ENCODE measurements at places on chromosomes 16 and 17. TPM values are rescaled to one million over a fixed set of nuclear protein-coding genes. Genes with fewer than 3 reads are reported as not detected.

GRCh38 chr17:78170692-78171590, 2.6 kb downstream of the SYNGR2 start:
- no peak for DNase-seq

GRCh38 chr16:12629271-12629670, 174.4 kb downstream of the CPPED1 start:
- DNase-seq = no peak

GRCh38 chr16:11405331-11406176, 60.3 kb downstream of the RMI2 start:
- DNase-seq = no peak

DNA sequence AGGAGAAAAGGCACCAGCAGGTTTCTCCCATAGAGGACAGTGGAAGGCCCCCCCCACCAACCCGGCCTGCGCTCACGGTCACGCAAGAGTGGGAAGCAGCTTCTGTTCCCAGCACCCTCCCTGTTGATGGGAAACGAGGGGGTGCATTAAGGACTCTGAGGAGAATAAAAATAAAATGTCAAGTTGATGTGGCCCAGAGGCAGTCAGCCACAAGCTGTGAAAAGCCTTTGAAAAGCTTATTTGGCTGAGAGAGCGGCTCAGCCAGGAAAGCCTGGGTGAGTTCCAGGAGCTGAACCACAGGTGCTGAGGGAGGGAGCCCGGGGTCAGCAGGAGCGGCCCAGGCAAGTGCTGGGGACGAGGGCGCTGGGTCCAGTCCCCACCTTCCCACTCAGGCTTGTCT, 26.9 kb upstream of the SPATA32 start:
- no peak for DNase-seq

Gene TM4SF5
- total RNA-seq = not detected

Gene PLA2G10
- total RNA-seq = not detected

GRCh38 chr17:17472333-17472920, 4.4 kb upstream of the MED9 start:
- DNase-seq = no peak

Gene COX6A2
- not detected for total RNA-seq

GRCh38 chr16:17246974-17247732, 223.6 kb downstream of the XYLT1 start:
- no peak for DNase-seq

DNA sequence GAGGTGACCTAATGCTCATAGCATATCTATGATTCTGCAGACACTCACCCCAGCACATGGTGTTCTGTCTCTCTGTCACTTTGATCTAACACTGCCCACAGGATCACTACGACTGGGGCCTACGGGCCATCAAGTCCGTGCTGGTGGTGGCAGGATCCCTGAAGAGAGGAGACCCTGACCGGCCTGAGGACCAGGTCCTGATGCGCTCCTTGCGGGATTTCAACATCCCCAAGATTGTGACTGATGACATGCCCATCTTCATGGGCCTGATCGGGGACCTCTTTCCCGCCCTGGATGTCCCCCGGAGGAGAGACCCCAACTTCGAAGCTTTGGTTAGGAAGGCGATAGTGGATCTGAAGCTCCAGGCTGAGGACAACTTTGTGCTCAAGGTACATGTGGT, 146.4 kb downstream of the DNAH9 start:
- no peak for DNase-seq

Gene ZNF287
- total RNA-seq = 6.1 TPM

Gene GNG13
- total RNA-seq = not detected
